ENCODE measurements at places on chromosomes 16 and 17.

GRCh38 chr17:78132084-78132676, 1.6 kb downstream of the TMC8 start:
- no peak for DNase-seq

DNA sequence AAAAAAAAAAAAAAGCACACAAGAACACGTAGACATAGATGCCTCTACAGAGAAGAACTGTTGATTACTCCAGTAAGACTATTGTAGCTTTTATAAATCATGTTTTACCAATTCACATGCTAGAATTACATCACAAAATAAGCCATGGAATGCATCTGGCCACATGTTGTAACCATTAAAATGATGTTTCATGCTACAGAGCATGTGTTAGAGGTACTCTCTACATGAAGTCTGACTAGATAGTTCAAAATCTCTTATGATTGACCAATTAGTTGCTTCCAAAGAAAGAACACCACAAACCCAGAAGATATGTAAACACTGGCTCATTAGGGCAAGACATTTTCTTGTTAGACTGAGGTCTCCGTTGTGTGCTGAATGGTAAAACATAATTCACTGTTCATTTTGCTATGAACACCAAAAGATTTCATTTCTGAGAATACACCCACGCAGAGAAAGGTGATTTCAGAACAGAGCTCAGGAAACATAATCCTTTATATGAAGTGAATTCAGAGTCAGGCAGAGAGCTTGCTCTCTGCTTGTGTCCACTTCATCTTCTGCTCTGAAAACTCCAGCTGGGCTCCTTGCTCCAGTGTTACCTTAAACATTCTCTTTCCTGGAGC, 411.4 kb upstream of the SOX9 start:
- DNase-seq = no peak

- DNase-seq = peak; percentile 22
Measured at GRCh38 chr17:31629696-31630470, 229.2 kb downstream of the COPRS start.

DNA sequence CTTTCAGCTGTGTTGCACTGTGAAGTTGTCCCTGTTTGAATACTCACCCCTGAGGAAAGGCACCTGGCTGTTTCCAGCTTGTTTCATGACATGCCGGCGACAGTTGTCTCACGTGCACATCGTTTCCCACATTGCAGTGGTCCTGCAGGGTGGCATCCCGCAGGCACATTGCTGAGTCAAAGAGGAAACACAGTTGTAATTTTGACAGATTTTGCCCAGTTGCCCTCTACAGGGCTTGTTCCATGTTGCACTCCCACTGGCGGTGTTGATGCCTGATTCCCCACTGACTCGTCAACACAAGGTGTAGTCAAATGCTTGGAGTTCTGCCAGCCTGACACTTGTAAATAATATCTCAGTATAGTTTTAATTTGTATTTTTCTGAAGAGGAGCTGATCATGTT, 23.8 kb downstream of the EPN2 start:
- DNase-seq = no peak

GRCh38 chr17:61230972-61231820, 168.4 kb upstream of the TBX2 start:
- no peak for DNase-seq

Measured in fibroblast of pulmonary artery (primary cell).